ENCODE measurements at places on chromosomes 6 and 20.

GRCh38 chr20:1313236-1313964 lies 15.5 kb downstream of the SDCBP2 start:
- DNase-seq: no peak

DNA sequence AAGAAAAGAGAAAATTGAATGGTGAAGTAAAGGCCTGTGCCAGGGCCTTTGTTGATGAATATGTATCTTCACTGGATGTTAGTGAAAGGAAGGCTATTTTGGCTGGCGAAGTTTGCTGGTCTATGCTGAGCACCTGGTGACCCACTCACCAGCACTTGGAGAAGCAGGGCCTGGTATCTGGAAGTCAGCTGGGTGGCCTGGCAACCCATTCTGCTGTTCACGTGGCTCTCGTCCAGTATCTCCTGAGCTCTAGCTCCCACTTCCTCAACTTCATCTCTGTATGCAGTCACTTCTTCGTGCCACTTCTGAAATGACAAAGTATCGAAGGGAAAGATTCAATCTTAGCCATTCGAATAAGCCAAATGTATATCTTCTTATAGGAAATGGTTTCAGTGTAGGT lies 283.7 kb downstream of the SYNE1 start:
- DNase-seq: no peak

- DNase-seq: no peak
These were observed 42.8 kb downstream of the RREB1 start for GRCh38 chr6:7150381-7151064.

GRCh38 chr20:44496976-44497375 lies 21.3 kb downstream of the TTPAL start:
- DNase-seq: no peak

- no peak for DNase-seq
These were observed 443.8 kb upstream of the GJE1 start for GRCh38 chr6:141688916-141689315.

DNA sequence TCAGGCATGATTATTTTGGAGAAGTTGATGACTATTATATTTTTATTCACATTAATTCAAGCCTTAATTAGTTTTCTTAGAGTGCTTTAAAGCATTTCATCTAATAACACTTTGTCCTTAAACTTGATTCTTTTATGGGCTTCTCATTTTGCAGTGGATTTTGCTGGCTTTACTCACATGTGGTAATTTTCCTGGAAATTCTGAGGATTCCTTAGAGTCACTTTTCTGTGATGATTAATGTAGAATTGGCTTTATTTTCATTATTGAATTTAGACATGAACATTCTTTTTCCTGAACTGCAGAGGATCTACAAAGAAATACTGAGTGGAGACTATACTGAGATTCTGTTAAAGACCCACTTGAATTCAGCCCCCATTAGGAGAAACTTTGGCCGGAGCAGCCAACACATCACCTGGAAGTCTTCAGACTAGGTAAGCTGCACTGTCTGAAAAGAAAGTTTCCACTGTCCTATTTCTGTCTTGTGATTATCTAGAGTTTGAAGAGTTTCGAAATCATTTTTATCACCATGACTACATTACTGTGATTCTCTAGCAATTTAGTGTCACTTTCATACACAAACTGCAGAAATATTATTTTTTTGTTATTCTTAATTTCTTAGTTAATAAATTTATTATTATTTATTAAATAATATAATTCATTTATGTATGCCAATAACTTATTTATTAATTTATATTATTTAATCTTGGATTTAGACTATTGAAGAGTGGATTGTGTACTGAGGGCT lies 1.9 kb downstream of the RFPL4B start:
- DNase-seq: no peak
